ENCODE measurements at places on chromosomes 12 and 14.

DNA sequence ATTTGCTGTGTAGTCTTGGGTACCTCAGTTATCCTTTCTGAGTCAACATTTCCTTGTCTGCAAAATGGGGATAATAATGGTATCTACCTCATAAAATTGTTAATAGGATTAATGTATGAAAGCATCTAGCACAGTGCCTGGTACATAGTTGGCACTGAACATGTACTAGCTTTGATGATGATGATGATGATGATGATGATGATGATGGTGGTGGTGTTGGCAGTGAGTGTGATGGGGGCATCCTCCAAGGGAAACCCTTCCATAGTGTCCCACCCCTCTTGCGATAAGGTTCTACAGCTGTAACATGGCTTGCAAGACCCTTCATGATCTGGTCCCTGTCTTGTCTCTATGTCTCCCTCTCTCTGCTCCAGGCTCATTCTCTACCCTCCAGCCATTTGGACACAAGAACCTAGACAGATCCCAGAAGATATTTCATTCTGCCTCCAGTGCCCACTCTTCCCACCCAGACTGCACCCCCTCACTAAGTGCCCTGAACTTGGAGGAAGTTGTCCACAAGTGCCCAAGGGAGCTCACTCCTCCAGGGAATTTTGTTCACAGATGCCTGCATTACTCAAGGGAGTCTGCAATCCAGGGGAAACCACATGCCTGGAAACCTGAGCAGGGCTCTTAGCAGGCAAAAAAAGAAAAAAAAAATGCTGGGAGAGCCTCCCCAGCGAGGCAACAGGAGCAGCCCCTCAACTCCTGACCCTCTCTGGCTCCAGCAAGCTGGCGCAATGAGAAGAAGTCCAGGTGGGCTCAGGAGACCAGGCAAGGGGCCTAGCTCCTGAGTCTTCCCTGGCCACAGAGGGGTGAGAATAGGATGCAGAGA lies 10.1 kb upstream of the BDKRB1 start:
- no peak for DNase-seq

DNA sequence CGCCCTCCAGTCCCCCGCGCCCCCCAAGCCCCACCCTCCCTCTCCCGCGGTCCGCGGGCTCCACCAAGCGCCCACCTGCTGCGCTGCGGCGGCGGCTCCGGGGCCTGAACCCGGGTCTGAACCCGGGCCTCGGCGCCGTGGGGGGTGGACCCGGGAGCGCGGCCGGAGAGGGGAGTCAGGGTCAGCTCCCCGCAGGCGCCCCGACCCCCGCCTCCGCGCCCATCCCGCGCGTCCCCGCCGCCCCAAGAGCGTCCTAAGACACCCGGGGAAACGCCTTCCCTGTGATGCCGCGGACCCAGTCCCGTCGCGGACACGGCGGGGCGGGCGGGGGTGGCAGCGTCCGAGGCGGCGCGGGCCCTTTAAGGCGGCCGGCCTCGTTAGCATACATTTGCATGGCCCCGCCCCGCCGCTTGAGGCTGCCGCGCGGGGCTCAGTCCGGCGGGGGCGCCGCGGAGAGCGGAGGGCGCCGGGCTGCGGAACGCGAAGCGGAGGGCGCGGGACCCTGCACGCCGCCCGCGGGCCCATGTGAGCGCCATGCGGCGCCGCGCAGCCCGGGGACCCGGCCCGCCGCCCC lies at the start of gene MMP17:
Gene MMP17 (plus strand): TSS at position 433 of the 574 bp plus-strand sequence. CDS start 102 bp downstream, at position 535.
- DNase-seq = peak; percentile 4

- no peak for DNase-seq
Measured at GRCh38 chr12:57401165-57401564, 29.7 kb downstream of the R3HDM2 start.

DNA sequence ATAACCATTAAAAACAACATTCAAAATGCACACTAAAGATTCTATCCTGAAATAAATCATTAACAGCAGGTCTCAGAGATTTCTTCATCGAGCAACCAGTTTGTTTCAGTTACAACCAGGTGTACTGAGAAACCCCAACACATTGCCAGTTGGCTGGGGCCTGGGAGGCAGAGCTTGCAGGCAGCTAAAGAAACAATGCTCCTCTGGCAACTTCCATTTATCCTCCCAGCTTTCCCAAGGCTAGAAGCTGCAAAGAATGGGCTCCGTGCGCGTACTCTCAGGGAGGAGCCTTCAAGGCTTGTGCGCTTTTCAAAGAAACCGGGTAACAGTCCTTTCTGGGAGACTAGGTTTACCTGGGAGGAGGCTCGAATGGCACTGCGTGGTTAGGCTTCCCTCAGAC lies 181.6 kb downstream of the MSRB3 start:
- DNase-seq = no peak

DNA sequence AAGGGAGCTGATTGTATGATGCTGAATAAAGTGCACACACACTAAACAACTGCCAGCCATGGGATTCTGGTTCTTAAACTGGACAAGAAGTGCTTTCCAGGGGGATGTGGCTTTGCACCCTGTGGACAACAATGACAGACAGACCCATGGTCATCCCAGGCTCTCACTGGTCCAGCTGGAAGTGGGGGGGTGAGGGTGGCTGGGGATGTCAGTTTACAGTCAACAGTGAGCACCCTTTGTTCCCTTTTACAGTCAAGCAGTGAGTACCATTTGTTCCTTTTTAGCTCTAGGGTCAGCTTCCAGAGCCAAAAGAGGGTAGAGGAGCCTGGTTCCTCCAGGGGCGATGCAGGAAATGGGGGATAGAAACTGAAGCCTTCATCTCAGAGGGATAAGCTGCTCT lies 100.7 kb downstream of the SMOC1 start:
- no peak for DNase-seq

DNA sequence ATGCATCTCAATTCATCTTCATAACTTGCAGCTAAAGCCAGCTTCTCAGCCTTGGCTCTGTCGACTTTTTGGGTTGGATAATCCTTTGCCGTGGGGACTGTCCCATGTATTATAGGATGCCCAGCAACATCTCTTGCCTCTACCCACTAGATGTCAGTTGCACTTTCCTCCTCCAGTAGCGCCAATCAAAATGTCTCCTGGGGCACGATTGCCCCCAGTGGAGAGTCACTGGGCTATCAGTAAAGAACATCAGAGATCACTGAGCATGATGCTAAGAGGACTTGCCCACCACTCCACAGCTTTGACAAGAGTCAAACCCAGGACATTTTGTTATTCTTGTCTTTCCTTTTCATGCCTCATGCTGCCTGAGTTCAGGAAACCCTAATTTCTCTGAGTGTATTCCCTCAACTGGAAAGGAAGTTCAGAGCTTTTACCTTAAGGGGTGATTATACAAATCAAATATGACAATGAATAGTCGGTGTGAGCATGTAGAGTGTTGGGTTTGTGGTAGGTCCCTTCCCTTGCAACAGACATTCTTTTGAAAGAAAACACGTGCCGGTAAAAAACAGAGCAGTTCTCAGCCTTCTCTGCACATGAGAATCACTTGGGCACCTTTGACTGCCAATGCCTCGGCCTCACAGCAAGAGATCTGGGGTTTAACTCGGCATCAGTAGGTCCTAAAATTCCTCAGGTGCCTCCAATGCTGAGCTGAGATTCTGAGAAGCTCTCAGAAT lies 980.6 kb downstream of the VRK1 start:
- DNase-seq = no peak

- no peak for DNase-seq
Measured at GRCh38 chr12:131628023-131628740, 82.7 kb upstream of the SFSWAP start.

DNA sequence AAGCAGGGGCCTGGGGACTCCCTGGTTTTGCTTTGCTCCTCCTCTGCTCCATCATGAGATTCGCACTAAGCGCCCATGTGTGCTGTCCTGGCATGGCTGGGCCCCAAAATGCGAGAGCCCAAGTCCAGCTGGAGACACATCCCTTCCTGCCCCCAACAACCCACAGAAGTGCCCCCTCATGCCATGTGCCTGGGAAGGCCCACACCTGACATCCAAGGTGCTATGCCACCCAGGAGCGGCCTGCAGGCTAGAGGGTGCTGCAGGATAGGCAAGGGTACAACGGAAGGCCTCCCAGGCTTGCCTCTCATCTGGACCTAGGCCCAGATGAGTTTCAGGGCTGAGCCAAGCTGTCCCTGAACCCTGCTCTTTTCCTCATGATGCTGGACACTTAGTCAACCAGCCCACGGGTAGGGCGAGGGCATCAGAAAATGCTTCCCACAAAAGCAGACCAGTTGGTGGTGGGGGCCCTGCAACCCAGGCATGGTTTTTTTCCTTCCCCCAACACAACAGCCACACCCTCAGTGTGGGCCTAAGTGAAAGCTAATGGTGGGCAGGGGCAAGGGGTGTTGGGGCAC lies 13.2 kb upstream of the KRT80 start:
- no peak for DNase-seq

GRCh38 chr12:23197266-23197665 lies 572.3 kb downstream of the ETNK1 start:
- no peak for DNase-seq

DNA sequence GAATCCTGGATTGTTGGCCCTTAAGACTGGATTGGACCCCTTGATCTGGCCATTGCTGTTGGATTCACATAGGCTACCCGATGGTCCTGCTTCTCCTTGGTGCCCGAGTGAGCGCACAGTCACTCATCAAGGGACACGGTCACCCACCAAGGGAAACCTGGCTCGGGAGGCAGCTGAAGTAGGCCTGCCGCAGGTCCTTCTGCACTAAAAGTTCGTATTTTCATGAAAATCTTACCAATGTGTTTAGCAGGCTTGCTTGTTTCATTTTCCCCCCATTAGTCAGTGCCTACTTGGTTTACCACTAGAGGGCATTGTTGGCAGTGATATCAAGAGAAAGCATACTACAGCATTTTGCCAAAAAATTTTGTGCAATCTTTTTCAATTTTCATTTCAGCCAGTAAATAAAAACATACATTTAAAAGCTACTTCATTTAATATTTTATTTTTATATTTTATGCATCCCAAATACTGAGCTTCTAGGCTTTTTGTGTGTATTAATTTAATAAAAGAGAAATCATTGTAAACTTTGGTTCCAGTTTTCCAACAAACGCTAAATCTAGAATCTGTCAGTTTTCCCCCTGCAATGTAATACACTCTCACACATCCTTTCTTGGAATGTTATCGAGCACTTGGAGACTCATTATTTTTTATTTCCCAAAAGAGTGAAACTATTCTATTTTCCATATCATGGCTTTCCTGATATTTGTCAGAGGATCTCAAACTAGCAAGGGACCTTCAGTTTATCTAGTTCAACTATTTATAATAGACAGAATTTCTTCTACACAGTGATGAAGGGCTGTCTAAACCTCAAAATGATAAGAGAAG lies 116.7 kb downstream of the LMNTD1 start:
- DNase-seq = peak; percentile 55

- no peak for DNase-seq
Measured at GRCh38 chr12:107399046-107399445, 286.6 kb upstream of the PWP1 start.

DNA sequence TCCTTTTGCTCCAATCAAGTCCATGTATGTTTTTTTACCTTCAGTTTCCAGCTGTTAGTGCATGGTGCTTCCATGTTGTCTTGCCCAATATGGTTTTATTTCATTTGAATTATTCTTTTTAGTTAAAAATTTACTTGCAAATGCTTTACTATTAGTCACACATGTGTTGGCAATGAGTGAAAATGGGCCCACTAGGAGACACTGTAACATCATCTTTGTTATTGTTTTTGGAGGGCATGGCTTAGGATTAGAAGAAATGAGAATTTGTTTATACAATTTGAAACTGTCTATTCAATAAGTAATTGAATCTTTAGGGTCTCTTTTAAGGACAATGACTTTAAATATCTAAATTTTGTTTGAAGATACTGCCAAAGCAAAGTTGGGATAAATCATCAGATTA lies 133.7 kb downstream of the BRMS1L start:
- no peak for DNase-seq

- peak; percentile 48 for DNase-seq
Measured at GRCh38 chr14:103729496-103730448, 14.2 kb downstream of the ZFYVE21 start.

DNA sequence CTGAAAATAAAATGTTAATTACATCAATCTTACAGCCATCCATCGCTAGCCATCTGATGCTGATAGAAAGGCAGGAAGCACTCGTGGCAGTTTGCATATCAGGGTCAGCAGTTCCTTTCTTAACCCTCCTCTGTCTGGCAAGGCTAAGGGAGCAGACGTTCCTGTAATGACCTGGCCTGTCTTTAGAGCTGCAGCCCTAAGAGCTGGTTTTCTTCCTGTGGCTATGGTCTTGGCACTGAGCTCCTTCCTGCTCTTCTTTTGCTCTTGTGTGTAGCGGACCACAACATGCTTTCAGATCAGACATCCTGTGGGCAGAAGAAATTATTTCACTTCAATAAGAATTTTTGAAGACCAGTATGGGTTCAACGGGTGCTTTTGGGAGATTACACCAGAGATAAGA lies 170.4 kb downstream of the DAD1 start:
- DNase-seq = no peak

DNA sequence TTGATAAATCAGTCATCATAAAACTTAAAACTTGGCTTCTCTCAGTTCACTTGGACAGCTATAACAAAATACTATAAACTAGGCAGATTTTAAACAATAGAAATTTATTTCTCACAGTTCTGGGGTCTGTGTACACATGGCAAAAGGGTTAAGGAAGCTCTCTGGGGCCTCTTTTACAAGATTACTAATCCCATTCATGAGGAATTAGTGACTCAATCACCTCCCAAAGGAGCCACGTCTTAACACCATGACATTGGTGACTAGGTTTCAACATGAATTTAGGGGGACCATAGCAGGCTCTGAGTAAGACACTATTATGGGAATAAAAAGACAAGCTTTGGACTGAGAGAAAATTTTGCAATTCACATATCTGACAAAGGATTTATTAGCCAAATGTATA lies 436.5 kb downstream of the PDZRN4 start:
- DNase-seq = no peak

- peak; percentile 49 for DNase-seq
Measured at GRCh38 chr12:10190558-10191388, 11.9 kb downstream of the TMEM52B start.

DNA sequence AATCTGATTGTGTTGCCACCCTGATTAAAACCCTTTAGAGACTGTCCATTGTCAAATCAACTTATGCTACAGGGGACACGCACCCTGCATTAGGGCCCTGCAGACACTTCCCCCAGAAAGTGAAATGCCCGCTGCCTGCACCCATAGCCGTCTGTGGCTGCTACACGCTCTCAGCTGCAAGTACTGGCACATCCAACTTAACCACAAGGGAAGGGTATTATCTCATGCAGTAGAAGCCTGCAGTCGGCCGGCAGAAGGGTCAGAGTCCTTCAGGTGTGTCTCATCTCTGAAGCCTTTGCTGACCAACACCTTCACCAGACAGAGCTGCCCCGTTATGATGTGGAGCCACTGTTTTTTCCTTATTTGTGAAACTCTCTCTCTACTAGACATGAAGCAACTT lies 20.8 kb downstream of the CFAP251 start:
- no peak for DNase-seq

- DNase-seq = no peak
Measured at GRCh38 chr12:132405742-132406251, 76.4 kb upstream of the GALNT9 start.

- DNase-seq = no peak
Measured at GRCh38 chr12:124767066-124767821, 96.4 kb downstream of the SCARB1 start.
